ENCODE measurements at places on chromosomes 1 and 21. TPM values are rescaled to one million over a fixed set of nuclear protein-coding genes. Genes with fewer than 3 reads are reported as not detected.

DNA sequence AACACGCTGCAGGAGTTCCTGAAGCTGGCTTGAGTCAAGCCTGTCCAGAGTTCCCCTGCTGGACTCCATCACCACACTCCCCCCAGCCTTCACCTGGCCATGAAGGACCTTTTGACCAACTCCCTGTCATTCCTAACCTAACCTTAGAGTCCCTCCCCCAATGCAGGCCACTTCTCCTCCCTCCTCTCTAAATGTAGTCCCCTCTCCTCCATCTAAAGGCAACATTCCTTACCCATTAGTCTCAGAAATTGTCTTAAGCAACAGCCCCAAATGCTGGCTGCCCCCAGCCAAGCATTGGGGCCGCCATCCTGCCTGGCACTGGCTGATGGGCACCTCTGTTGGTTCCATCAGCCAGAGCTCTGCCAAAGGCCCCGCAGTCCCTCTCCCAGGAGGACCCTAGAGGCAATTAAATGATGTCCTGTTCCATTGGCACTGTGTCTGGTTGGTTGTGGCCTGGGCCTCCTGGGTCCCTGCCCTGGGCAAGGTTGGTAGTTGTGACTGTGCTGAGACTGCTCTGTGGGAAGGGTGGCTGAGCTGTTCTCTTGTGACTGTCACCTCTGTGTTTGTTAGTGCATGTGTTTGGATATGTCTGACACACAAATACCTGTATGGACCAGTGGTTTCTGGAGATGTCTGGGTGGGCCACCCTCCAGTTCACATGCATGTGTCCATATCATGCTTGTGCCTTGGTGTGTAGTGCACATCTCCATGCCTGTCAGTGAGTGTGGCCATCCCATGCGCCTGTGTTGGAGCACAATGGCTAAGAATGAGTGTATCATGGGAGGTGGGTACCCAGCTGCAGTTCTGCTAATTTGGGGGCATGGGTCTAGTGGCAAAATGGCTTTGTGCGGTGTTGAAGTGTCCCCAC lies 1.4 kb downstream of the SH3BGRL3 start:
- H3K27me3 ChIP-seq = no peaks in the 10 kb centered on the region
- peaks cover 91% of the 10 kb centered on the region for H3K4me1 ChIP-seq
- no peak for DNase-seq
- H3K27ac ChIP-seq = peak overlapping the region; percentile 95
- H3K4me3 ChIP-seq = peak overlapping the region; percentile 80

- H3K4me3 ChIP-seq = no peak overlapping the region
- peaks cover 5% of the 10 kb centered on the region for H3K4me1 ChIP-seq
- no peak overlapping the region for H3K27ac ChIP-seq
- H3K27me3 ChIP-seq = no peaks in the 10 kb centered on the region
- DNase-seq = no peak
These were observed 14.0 kb downstream of the LPGAT1 start for GRCh38 chr1:211816586-211816985.

GRCh38 chr1:213335084-213335483 lies 284.0 kb downstream of the RPS6KC1 start:
- DNase-seq = no peak
- no peaks in the 10 kb centered on the region for H3K36me3 ChIP-seq
- H3K27me3 ChIP-seq = no peaks in the 10 kb centered on the region
- H3K27ac ChIP-seq = no peak overlapping the region
- H3K4me3 ChIP-seq = no peak overlapping the region

DNA sequence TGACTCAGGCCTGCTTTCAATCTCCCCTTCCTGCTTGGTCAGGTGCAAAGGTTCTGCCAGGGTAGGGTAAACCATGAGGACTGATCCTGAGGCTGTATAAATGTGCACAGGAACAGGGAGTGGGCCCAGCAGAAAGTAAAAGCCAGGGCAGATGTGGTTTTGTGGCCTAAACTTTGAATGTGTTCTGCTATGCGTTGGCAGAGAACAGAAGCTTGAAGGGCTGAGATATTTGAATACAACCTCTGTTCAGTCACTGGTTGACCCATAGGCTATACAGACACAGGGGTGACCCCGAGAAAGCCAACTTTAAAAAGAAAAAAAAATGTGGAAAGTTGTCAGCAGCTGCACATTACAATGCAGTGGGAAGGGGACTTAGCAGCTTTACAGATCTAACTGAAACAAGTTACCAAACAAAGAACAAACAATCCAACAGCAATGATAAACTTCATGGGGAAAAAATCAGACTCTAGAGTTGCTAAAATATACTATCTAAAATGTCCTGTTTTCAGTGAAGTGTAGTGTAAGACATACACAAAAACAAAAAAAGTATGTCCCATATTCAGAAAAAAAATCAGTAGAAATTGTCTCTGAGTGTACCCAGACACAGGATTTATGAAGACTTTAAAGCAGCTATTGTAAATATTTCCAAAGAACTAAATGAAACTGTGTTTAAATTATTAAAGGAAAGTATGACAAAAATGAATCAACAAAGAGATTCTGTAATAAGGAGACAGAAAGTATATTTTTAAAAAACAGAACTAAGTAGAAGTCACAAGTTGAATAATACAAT lies 216.1 kb downstream of the RPS6KC1 start:
- no peak for DNase-seq
- no peaks in the 10 kb centered on the region for H3K27me3 ChIP-seq
- H3K36me3 ChIP-seq = no peaks in the 10 kb centered on the region

DNA sequence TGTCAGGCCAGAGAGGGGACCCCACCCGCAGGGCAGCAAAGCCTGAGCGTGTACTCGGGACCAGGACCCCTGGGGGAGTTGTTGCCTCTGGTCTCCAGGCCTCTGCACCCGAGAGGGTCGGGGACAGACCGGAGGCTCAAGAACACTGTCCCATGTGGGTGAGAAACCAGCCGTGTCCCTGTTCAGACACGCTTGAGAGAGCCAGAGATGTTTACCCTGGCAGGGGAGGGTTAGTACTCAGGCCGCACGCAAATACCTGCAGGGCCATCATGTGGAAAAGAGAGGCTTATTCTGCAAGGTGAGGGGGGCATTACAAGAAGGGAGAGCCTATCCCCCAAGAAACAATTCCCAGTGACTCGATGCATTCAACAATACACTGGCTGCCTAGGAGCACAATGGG lies 74.0 kb upstream of the ARHGEF16 start:
- no peak for DNase-seq
- H3K27ac ChIP-seq = no peak overlapping the region
- H3K36me3 ChIP-seq = no peaks in the 10 kb centered on the region
- H3K4me3 ChIP-seq = no peak overlapping the region

DNA sequence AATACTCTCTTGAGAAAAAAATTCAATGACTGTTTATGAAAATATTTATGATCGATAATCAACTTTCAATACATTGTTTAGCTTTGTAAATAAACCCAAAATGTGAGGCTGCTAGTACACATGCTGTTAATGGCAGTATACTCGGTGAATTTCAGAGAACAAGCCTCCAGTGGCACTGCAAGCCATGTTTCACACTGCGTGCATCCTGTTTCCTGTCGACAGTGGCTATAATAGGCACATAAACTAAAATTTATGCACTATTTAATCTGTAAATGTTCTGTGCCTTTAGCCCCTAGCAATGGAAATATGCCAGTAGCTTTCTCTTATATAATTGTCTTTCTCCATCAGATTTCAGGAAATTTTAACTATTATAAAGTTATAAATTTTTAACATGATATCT lies 26.3 kb upstream of the RGS18 start:
- no peak for DNase-seq
- no peaks in the 10 kb centered on the region for H3K36me3 ChIP-seq
- H3K27ac ChIP-seq = no peak overlapping the region
- no peaks in the 10 kb centered on the region for H3K27me3 ChIP-seq

DNA sequence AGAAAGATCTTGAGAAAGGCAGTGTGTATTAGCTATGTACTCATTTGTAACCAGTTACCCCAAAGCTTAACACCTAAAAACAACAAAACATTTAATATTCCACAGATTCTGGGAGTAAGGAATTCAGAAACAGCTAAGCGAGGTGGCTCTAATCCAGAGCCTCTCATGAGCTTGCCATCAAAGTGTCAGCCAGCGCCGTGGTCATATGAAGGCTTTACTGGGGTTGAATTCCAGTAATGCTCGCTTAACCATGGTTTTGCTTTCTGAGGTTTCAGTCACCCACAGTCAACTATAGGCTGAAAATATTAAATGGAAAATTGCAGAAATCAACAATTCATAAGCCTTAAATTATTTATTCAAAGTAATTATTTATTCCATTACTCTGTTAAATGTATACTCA lies 101.8 kb downstream of the CLIC6 start:
- no peaks in the 10 kb centered on the region for H3K27me3 ChIP-seq
- H3K27ac ChIP-seq = no peak overlapping the region
- no peak for DNase-seq
- H3K4me3 ChIP-seq = no peak overlapping the region
- no peaks in the 10 kb centered on the region for H3K36me3 ChIP-seq

DNA sequence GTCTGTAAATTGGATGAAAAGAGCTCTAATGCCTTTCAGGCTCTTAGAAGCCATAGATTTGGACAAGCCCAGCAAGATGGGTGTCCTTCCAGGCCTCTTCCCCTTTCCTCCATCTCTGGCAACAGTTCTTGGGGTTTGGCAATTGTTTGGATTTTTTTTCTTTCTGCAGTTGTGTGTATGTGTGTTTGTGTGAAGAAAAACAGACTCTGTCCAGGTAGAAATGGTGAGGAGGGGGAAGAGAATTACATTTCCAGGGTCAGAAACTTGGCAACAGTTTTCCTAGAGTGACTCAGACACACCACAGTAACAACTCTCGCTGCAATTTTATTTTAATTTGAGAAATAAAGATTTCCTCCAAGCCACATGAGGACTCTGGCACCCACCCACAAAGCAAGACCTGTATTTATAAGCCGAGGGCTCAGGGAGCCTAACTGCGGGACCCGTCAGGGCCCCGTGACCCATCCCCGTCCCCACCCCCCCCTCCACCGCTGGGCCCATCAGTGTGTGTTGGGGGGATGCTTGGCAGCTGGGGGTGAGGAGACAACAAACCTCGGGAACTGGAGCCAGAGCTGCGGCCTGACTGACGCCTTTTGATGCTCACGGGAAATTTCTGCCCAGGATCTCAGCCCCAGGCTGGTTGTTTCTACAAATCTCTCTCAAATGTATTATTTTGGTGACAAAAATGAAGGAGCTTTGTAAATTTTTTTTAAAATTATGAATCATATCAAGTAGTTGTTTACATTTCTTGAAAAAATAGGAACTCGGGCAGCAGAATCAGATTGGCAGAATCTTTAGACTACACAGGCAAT lies 4.4 kb downstream of the TMEM200B start:
- no peak overlapping the region for H3K4me3 ChIP-seq
- no peaks in the 10 kb centered on the region for H3K27me3 ChIP-seq
- peaks cover 50% of the 10 kb centered on the region for H3K4me1 ChIP-seq
- peak overlapping the region; percentile 94 for H3K27ac ChIP-seq
- no peaks in the 10 kb centered on the region for H3K36me3 ChIP-seq
- no peak for DNase-seq

- H3K27ac ChIP-seq = no peak overlapping the region
- DNase-seq = no peak
- no peak overlapping the region for H3K4me3 ChIP-seq
- peaks cover 11% of the 10 kb centered on the region for H3K4me1 ChIP-seq
These were observed 96.0 kb upstream of the CASZ1 start for GRCh38 chr1:10892138-10893065.

- no peaks in the 10 kb centered on the region for H3K36me3 ChIP-seq
- H3K4me1 ChIP-seq = no peaks in the 10 kb centered on the region
- no peak overlapping the region for H3K4me3 ChIP-seq
- no peak for DNase-seq
- H3K27ac ChIP-seq = no peak overlapping the region
These were observed 105.5 kb downstream of the LRIG2 start for GRCh38 chr1:113178522-113178921.

GRCh38 chr1:181743878-181744312 lies 260.6 kb downstream of the CACNA1E start:
- no peak for DNase-seq
- H3K27me3 ChIP-seq = no peaks in the 10 kb centered on the region
- no peak overlapping the region for H3K27ac ChIP-seq
- peaks cover 6% of the 10 kb centered on the region for H3K4me1 ChIP-seq

DNA sequence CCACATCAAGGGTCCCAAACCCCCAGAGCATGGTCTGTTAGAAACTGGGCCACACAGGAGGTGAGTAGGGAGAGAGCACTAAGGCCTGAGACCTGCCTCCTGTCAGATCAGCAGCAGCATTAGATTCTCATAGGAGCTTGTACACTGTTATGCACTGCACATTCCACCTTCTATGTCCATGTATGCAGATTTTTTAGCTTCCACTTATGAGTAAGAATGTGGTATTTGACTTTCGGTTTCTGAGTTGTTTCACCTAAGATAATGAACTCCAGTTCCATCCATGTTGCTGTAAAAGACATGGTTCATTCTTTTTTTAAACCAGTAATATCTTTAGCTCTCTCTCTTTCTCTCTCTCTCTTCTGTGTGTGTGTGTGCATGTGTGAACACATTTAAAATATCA lies 663 bp upstream of the GBP6 start:
- H3K4me3 ChIP-seq = peak overlapping the region; percentile 32
- peaks cover 5% of the 10 kb centered on the region for H3K4me1 ChIP-seq
- H3K27ac ChIP-seq = no peak overlapping the region
- H3K36me3 ChIP-seq = no peaks in the 10 kb centered on the region
- no peaks in the 10 kb centered on the region for H3K27me3 ChIP-seq

- DNase-seq = no peak
- peak within 1 kb of the TSS; percentile 95 for H3K4me3 ChIP-seq
- H3K36me3 ChIP-seq = no peaks in the 10 kb centered on the region
- peaks cover 41% of the 10 kb centered on the region for H3K4me1 ChIP-seq
These were observed at the start of gene SLC6A9 for GRCh38 chr1:44031252-44032169. TSS of gene SLC6A9 (minus strand) at chr1:44031462. CDS start at chr1:44024277, 7,185 bp downstream.

DNA sequence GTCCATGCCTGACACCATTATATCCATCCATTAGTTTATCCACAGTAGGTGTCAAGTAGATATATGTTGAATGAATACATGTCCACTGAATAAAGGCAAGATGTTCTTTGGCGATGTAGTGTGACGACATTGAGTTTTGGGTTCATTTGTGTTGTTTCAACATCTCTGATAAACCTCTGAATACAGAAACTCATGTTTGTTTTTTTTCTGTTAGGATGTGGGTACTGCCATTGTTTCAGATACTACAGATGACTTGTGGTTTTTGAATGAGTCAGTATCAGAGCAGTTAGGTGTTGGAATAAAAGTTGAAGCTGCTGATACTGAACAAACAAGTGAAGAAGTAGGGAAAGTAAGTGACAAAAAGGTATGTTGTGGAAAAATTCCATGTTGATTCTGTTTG lies 28.1 kb downstream of the MDM4 start:
- peaks cover 10% of the 10 kb centered on the region for H3K4me1 ChIP-seq
- no peak for DNase-seq
- H3K36me3 ChIP-seq = peaks cover 3% of the 10 kb centered on the region
- no peak overlapping the region for H3K27ac ChIP-seq

- no peaks in the 10 kb centered on the region for H3K36me3 ChIP-seq
- H3K27me3 ChIP-seq = no peaks in the 10 kb centered on the region
- H3K27ac ChIP-seq = no peak overlapping the region
- H3K4me1 ChIP-seq = peaks cover 21% of the 10 kb centered on the region
- no peak for DNase-seq
These were observed 15.8 kb downstream of the SPEN start for GRCh38 chr1:15863156-15863901.

LINGO4 gene
- total RNA-seq = 0.98 TPM

DYRK3 gene
- total RNA-seq = 5.9 TPM

COL11A1 gene
- not detected for total RNA-seq

LPAR3 gene
- 18.7 TPM for total RNA-seq

TNFRSF8 gene
- total RNA-seq = 1.2 TPM

LBR gene
- 41.5 TPM for total RNA-seq

LCE1E gene
- not detected for total RNA-seq

SEMA4A gene
- total RNA-seq = 18.7 TPM

All from vagina (tissue), 2 donors.